AG08395 (cell line): ENCODE measurements at places on chromosomes 12 and 14.

DNA sequence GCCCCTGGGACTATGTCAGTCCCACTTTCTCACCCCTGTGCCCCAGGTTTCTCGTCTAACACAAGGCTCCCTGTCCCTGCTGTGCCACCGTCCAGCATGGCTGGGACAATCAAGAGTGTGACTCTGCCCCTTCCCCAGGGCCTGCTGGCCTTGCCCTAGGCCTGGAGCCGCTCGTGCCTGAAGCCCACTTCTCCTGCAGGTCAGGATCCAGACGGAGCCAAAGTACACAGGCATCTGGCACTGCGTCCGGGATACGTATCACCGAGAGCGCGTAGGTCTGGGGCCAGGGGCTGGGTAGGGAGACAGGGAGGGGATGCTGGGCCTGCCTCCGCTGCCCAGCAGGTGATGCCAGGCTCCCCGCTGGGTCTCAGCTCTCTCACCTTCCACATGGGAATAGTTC lies 2.8 kb downstream of the SLC25A47 start:
- no peak for DNase-seq

- no peak for DNase-seq
Measured at GRCh38 chr14:38947343-38947742, 155.7 kb downstream of the SEC23A start.

- DNase-seq = no peak
Measured at GRCh38 chr12:71552728-71553501, 110.7 kb downstream of the ZFC3H1 start.

DNA sequence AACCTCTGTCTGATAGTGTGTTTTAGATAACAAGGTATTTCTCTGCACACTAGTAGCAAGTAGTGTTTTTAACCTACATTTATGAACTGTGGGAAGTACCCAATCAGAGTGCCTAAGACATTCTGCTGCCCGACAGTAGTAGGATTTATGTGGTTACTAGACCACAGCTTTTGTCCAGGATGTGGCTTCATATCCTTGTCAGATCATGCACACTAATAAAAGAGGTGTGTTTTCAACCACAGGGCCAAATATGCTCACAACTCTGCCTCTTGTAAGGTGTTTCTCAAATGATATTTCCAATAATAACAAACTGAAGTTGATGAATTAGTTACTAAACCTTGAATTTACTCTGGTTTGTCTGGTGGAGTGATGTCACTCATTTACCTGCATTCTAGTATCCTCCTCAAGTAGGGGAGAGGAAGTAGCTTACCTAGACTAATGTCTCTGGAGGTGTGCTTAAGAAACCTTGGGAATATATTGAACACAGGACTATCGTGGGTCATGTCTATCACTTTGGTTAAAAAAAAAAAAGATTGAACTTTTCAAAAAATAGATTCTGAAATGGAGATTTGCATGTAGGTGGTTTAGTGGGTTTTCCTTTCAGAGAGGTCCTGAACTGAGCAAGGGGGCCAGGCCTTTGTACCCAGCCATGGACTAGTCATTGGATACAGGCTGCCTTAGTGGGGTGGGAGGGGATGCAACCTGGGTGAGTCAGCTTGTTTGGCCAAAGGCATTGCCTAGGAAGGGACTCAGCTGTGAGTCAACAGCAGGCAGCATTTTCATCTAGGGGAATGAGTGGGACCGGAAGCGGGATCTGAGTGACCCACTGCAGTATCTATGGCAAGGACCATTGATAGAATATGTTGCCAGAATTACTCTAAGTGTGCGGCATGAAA lies 14.1 kb downstream of the FBXW8 start:
- DNase-seq = peak; percentile 66

DNA sequence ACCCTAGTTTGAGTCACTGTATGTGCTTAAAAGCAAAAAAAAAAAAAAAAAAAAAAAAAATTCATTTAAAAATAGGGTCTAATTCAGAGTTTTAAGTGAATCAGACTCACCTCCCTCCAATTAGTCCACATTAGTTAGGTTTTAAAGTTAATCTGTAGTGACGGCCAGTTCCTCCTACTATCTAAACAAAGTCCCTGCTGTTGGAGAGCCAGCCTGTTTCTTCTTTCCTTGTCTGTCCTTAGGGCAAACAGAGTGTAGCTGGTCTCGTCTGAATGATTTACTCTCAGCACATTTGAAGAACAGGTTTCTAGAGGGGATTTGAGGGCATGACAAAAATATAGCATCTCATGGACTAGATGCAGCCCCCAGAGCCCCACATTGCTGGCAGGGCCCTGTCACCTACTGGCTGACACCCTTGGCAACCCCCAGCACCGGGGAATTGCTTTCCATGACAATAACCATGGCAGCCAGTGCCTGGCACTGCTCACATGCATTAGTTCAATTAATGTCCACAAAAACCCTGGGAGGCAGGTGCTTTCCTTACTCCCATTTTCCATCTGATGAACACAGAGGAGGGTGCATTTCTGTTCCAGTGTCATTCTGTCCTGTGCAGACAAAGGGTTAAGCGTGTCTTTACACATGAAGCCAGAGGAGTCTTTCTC lies 138.3 kb downstream of the PLXNC1 start:
- no peak for DNase-seq

- DNase-seq = peak; percentile 24
Measured at GRCh38 chr14:99195602-99196309, 76.2 kb downstream of the BCL11B start.

GRCh38 chr12:18261906-18262305 lies 588 bp downstream of the PIK3C2G start:
- no peak for DNase-seq

DNA sequence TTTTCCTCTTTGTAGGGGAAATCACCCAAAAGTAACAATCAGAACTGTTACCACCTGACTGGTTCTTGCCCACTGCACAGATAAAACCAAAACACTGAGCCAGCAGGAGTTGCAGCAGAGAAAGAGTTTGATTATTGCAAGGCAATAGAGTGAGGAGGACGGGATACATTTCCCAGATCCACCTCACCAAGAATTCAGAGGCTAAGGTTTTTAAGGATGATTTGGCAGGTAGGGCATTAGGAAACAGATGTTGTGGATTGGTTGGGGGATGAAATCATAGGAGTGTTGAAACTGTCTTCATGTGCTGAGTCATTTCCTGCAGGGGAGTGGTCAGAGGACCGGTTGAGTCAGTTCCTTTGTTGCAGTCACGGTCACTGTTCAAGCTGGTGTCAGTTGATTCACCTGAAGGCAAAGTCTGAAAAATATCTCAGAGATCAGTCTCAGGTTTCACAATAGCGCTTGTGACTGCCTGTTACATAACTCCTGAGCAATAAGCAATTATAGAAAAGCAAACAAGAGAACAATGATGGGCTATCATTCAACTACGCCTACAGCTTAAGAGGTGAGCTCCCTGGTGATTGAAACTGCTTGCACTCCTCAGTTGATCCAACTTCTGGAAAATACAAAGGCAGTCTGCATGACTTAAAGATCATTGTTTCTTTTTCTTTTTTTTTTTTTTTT lies 20.3 kb upstream of the AMN1 start:
- peak; percentile 89 for DNase-seq

- DNase-seq = no peak
Measured at GRCh38 chr12:126869644-126870043, 1397.3 kb upstream of the TMEM132C start.

- peak; percentile 50 for DNase-seq
Measured at GRCh38 chr12:132560614-132561426, 49.6 kb downstream of the LRCOL1 start.

DNA sequence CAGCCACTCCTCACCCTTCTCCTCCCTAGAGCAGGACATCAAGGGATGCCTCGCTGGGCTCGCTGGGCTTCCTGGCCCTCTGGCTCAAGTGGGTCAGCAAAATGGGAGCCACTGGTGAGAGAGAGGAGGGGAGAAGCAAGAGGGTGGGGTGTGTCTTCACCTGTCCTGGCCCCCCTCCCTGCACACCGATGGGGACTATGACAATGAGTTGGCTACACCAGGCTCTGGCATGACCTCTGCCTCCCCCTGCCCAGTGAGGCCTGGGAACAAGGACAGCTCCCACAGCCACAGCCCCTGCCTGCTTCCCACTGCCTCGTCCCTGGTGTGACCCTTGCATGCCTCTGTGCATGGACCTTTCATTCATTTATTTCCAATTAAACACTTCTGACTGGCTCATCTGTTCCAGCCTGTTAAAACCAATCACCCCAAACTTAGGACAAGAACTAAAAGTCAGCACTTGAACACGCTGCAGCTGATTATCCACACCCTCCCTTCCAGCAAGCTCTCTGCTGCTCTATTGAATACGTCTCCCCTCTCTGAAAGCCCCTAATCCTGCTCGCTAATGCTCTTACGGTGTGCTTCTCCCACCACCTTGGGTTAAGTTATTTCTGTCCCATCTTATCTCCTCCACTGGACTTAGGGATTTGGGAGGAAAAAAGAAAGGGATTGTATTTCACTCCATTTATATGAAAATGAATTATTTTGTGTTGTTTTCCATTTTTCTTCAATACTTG lies 5.8 kb upstream of the PPP2R5C start:
- DNase-seq = no peak

DNA sequence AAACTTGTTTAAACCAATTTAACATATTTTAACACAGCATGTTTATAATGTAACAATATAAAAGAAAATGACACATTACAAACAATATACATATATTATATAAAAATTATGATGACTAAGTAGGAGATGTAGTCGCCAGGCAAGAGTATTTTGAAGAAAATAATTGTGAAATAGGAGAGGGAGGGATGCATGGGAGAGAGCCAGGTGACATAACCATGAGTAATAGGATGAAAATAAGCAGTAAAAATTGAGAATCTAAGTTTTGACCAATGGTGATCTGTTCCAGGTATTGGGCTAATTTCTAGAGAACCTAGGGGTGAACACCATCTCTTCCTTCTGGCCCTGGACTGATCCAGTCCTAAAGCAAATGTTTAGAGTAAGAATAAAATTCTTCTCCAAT lies 315.2 kb upstream of the G2E3 start:
- DNase-seq = peak; percentile 69

DNA sequence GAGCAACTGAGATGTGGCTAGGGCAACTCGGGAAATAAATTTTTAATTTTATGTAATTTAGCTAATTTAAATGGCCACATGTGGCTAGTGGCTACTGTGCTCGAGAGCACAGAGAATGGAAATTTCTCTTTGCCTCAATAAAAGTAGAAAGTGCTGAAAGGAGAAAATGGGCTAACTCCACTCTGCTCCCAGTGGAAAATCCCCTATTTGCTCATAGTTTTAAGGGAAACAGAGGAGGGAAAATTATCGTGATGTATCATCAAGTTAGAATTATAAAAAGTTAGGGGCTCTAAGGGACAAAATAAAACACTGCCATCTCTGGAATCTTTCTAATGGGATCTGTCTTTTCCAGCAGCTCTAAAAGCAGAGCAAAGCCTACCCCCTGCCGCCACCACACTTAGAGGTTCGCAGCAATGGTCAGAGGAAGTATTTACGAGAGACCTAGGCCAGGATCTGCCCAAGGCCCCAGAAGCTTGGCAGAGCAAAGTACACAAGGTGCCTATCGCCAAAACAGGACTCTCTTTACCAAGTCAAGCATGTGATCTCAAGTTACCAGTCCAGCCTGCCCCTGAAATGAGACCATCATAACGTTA lies 220.7 kb downstream of the PPM1H start:
- DNase-seq = no peak

GRCh38 chr14:54786838-54787237 lies 115.8 kb downstream of the GCH1 start:
- DNase-seq = no peak

GRCh38 chr12:69330475-69331473 lies 17.4 kb upstream of the LYZ start:
- no peak for DNase-seq

GRCh38 chr14:68956724-68957123 lies 22.4 kb downstream of the ACTN1 start:
- DNase-seq = peak; percentile 64

DNA sequence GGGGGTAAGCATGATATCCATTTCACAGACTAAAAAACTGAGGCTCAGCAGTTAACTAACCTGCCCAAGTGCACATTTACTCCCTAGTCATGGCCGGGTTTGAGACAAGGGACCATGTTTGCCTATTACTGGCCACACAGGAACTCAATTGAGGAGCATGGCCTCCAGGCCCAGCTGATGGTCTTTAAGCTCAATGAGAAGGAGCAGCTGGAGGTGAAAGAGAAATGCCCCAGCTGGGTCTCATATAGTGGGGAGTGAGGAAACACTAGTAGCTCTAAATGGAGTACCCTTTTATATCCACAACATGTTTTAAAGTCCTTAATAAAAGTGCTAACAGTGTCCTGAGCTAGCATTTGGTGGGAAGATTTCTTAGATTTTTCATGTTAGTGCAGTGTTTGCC lies 1.6 kb downstream of the TDP1 start:
- no peak for DNase-seq

- no peak for DNase-seq
Measured at GRCh38 chr14:83860631-83861155, 1669.3 kb upstream of the FLRT2 start.

DNA sequence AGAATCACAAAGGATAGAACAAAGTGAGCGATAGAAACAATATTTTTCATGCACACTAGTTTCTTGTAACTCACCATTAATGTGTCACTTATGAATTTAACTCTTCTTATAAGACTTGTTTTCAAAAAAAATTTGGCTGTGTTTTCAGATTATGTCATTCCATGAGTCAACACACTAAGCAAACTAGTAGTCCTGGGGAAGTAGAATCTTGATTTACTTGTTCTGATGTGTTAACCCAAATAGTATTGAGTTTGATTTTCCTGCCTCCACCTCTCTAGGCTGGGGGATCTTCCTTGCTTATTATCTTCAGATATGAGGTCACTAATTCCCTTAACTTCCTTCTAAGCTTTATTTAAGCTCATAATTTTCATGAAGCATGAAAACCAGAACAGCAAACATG lies 151.0 kb upstream of the SEL1L start:
- no peak for DNase-seq

DNA sequence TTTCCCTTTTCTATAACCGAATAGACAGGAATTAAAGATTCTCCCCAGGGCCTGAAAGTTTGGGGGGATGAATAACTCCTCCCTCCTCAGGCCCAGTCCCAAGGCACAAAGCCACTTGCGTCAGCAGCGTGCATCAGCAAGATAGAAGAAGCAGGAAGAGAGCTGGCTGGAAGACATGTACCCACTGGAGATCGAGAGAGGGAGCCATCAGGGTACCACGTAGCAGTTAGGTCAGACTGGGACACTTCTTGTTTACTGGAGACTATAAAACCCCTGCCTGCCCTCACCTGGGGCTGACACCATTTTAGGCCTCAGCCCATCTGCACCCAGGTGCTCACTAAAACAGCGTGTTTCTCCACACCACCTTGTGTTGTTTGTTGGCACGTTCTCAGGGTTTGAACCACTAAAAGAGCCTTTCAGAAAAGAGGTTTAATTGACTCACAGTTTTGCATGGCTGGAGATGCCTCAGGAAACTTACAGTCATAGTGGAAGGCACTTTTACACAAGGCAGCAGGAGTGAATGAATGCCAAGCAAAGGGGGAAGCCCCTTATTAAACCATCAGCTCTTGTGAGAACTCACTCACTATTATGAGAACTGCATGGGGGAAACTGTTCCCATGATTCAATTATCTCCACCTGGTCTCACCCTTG lies 93.2 kb downstream of the TMTC3 start:
- no peak for DNase-seq

DNA sequence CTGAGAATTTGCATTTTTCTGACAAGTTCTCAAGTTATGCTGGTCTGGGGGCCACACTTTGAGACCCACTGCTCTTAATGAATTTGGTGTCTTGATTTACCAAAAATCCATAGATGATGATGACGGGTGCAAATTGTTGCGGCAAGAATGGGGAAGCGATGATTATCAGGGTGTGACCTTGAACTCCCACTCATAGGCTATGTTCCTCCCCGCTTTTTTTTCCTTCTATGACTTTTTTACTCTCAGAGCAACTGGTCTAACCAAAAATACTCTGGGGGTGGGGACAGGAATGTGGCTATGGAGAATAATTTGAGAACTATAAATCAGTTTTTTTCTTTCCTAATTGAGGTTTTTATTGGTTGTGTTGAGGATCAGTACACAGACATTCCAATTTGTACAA lies 83.6 kb downstream of the PPFIBP1 start:
- DNase-seq = no peak
